Urothelium cell line (cell line): ENCODE measurements at places on chromosomes 12 and 14.

DNA sequence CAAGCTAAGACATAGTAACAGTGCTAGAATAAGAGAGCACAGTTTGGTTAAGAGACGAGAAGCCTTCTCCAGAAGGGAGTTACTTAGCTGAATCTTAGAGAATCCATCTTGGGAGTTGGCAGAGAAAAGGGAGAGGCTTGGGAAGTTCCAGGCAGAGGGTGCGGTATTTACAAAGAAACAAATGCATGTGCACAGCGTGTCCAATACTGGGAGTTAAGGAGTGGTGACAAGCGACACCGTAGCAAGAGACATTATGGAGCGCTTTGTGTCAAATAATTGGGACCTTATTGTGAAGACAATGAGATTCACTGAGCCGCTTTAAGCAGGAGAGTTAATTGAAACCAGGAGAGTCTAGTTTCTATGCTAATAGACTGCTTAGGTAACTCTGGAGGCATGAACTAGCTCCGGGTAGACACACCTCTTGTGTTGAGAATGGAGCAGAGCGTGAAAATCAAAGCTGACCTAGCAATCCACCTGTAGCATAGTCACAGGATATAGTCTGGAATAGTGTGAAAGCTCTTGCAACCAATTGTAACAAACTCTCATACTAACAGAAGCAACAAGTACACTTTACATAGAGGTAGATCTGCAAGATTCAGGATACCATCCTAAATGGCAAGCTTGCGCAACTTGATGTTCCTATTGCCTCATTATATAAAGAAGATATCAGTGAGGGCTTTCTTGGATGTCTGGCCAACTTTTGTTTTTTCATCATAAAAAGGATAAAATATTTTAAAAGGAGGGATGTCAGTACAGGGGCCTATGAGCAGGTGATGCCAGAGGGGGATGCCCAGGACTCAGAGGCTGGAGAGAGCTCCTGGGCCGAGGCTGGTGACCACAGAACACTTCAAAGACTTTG, 5.3 kb downstream of the ALDH1L2 start:
- no peak for DNase-seq

DNA sequence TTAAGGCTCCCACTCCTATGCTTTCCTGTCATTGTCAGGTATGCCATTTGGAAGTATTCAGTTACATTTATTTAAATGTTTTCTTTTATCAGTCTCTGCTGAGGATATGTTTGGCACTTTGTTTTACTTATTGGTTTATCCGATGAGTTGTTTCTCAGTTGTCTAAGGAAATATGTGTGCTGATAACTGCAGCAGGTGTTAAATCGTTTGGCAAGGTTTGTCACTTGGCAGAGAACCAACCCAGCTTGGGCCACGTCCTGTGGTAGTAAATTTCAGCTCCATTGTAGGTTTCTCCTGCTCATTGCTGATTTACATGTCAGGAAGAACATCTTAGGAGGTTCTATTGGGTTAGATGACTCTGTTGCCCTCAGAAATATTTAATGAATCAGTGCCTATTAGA, 22.0 kb upstream of the MGST1 start:
- no peak for DNase-seq

DNA sequence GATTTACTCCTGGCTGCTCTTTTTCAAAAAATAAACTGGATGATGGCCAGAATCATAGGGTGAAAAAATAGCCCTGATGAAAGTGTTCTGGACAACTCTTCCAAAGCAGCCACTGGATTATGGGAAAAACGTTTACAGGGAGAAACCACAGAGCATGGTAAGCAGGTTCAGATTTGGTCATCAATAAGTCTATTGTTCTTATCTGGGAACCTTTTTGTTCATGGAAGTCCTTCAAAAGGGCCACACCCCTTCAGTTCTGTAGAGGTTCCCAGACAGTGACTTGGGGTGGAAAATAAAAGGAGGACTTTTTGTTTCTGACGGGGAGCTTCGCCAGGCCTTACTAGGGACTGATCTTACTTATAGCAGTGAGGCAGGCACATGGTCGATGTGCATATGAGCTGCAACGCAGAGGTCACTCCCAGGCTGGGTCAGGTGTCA, 117.4 kb upstream of the SLC38A2 start:
- peak; percentile 35 for DNase-seq

DNA sequence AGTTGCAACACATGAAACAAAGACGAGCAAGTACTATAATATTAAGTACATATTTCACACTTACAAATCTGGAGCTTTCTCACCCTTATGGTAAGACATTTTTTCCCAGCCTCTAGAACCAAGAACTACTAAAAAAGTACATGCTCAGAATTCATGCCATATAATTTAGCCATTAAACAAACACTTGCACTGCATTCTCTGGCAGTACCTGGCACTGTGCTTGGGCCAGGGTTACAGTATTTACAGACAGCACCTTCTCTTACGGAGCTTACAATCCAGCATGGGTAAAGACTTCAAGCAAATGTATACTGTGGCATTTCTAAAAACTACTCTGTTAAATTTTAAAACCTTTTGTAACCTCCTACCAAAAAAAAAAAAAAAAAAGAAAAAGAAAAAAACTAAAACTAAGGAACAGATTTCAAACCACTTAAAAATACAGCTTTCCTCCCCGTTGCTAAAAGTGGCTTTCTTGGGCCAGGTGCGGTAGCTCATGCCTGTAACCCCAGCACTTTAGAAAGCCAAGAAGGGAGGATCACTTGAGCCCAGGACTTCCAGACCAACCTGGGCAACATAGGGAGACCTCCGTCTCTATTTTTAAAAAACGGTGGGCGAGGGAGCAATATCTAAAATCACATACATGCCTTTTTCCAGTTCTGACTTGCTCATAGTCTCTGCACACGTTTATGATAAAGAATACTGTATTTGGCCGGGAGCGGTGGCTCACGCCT, 956 bp downstream of the GNPTAB start:
- no peak for DNase-seq

DNA sequence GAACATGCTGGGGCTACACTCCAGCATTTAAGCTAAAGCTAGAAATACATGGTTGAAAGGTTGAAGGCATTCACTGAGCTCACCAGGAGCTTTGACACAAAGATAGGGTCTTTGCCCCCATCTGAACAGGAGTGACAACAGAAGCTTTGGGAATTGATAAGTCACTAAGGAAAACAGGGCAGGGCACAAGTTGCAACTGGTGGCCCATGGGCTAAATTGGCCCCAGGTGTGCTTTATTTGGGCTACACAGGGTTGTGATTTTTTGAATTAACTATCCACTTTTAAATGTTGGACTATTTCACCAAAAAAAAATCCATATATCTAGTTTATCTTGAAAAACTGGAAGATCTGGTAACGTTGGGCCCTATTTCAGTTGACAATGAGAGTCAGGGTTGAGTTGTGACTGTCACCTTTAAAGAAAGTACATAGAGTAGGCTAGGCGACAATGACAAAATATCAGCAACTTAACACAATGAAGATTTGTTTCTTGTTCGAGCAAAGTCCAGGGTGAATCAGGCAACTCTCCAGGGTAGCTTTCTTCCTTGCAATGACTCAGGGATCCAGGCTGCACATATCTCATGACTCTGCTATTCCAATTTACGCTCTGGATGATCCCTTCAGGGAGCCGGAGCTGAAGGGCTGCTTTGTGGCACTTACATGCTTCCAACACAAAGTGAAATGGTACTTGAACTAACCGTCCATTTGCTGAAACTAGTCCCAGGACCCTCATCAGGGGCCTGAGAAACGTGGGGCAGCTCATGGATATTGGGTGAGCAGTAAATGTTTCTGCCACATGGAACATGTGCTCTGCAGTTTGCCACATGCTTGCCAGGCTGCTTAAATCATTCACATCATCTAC, 13.3 kb upstream of the EIF4B start:
- peak; percentile 61 for DNase-seq

GRCh38 chr12:62106547-62107185, 153.5 kb upstream of the USP15 start:
- no peak for DNase-seq

GRCh38 chr14:106222731-106223130, 696.3 kb downstream of the TMEM121 start:
- DNase-seq, result no peak

- DNase-seq, result no peak
Measured at GRCh38 chr12:107511292-107511691, 174.3 kb upstream of the PWP1 start.

GRCh38 chr12:118427819-118428218, 51.5 kb downstream of the SUDS3 start:
- DNase-seq, result no peak

- DNase-seq, result no peak
Measured at GRCh38 chr14:67239582-67239981, 1.7 kb upstream of the PALS1 start.

DNA sequence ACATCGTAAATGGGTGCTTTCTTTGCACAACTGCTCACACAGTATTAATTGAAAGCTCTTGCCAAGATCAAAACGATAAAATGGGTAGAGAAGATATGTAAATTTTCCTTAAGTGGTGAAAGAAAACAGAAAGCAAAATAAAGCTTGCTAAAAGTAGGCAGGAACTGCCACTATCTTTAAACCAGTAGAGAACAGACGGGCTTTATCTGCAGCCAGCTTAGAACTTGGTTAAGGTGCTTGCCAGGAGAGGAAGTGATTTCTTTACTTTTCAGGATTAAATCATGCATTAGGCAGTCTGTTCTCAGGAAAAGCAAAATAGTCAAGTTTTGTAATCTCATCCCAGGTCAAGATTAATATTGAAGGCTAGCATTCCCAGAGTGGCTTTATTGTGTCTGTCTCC, 56.9 kb upstream of the CCDC175 start:
- DNase-seq, result no peak

GRCh38 chr12:73547421-73547820, 990.2 kb upstream of the ATXN7L3B start:
- peak; percentile 2 for DNase-seq

DNA sequence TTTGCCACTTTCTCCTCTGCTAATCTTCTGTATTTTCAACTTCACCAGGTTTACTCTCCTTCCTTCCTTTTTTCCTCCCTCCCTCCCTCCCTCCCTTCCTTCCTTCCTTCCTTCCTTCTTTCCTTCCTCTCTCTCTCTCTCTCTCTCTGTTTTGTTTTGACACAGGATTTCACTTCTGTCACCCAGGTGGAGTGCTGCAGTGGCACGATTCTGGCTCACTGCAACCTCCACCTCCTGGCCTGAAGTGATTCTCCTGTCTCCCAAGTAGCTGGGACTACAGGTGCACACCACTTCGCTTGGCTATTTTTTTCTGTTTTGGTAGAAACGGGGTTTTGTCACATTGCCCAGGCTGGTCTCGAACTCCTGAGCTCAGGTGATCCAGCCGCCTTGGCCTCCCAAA, 181.2 kb upstream of the BTG1 start:
- no peak for DNase-seq

GRCh38 chr12:109731231-109731731, 17.7 kb downstream of the FAM222A start:
- no peak for DNase-seq

GRCh38 chr12:96425321-96425720, 25.1 kb upstream of the CDK17 start:
- DNase-seq, result peak; percentile 20

DNA sequence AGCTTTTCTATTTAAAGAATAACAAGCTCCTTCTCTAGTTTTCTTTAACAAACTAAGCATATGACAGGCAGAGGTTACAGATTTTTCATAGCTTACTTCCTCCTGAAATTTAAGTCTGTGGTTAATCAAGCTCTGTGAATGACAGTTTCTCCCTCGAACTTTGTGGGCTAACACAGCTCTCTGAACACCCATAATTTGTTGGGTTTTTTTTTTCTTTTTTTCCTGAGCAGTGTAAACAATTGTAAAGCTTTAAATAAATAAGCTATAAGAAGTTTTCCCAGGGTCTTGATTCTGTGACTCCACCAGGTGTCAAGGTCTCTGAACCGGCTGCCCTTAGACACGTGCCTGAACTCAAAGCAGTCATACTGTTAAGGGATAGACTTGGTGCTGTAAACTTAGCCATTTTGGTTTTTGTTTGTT, 128.1 kb upstream of the AMIGO2 start:
- no peak for DNase-seq

GRCh38 chr12:113170926-113171325, 14.4 kb downstream of the DDX54 start:
- DNase-seq, result no peak

DNA sequence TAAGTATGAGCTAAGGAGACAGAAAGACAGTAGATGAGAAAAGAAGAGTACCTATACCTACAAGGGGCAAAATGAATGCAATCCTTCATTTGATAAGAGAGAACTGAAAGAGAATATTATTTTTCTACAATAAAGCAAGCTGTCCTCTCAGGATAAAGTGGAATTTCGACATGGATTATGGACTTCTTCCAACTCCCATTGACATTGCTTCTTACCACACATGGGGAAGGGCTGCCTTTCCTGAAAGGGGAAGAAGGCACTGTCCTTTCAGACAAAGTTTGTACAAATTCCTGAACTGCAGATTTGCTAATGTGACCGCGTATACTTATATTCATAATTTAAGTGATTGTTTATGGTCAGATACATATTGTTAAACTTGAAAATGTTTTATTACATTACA, 4.3 kb upstream of the HEBP1 start:
- DNase-seq, result no peak

GRCh38 chr12:4164188-4164558, 109.4 kb upstream of the CCND2 start:
- DNase-seq, result no peak

GRCh38 chr12:69648476-69648875, 37.8 kb upstream of the LRRC10 start:
- peak; percentile 37 for DNase-seq
